ENCODE measurements at places on chromosomes 7 and 10.
A peak's percentile ranks its signal among the peaks of the same experiment; 100 is the strongest.

DNA sequence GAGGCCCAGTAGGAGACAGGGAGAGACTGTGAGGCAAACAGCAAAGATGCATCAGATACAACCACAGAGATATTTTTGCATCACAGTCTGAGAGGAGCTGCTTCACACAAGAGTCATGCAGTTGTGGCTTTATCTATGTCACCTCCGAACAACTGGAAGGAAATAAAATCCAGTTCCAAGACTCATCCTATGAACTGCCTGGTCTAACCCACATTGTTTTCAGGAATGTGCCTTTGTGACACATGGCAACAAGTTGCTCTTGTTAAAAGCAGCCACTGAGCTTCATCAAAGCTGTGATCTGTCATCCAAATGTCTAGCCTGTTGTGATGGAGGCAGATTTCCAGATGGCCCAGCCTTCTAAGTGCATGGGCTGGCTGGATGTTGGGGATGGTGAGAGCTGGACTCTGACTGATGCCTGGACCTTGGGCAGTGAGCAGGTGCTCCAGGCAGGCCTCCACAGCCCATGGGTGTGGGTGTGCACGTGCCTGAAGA, 255.0 kb downstream of the BMPER start:
- no peak for DNase-seq

DNA sequence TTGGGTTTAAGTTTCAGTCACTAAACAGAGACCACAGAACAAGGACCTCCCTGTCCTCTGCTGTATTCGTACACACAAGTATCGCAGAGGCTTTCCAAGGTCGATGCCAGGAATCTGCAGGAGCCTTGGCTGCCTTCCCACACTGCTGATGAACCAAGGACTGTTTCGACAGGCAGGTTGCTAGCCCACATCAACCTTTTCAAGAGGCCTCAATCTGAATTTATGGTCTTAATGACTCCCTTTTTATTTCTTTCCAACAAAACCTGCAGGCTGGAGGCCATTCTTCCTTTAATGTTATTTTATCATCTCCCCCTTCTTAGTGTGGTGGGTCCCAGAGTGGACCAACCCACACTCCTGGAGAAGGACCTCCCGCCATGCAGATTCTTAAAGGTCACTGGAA, 45.6 kb downstream of the JCAD start:
- DNase-seq = no peak

DNA sequence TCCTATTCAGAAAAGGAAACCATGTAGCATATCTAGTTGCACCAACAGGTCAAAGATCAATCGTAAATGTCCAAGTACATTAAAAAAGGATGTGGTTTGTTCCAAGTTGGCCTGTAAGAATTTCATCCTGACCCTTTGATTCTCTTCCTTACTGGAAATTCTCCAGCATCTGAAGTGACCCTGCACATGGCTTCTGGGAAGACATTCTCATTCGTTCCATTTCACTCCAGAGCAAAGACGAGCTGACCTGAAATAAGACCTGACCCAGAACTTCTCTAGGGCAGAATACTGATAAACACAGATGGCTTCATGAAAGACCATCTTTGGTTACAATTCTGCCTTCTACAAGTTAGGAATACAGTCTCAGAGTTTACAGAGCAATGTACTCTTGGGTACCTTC, 39.8 kb downstream of the ASB4 start:
- DNase-seq = no peak

DNA sequence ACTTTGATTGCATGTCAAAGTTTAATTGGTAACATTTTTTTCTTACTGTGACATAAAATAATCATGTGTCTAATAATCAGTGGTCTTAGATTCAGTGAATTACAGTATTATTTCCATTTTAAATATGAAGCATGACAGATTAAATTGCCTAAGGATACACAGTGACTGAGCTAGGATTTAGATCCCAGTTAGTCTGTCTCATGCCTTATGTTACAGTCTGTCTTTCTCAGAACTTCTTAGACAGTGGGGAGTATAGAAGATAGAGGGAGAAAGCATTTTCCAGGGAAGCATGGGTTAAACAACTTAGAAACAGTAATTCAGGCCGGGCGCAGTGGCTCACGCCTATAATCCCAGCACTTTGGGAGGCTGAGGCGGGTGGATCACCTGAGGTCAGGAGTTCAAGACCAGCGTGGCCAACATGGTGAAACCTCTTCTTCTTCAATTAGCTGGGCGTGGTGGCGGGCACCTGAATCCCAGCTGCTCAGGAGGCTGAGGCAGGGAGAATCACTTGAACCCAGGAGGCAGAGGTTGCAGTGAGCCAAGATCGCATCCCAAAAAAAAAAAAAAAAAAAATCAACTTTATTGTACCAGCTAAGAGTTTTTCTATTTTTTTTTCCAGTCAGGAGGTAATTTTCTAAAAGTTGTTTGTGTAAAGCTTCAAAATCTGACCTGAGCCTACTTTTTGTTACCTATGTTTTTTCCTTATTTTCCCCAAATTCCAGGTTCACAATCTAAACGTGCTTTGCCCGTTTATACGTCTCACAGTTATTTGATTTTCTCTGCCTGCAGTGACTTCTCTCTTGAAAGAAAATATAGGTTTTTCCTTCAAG, 3.3 kb downstream of the CASD1 start:
- DNase-seq = no peak

DNA sequence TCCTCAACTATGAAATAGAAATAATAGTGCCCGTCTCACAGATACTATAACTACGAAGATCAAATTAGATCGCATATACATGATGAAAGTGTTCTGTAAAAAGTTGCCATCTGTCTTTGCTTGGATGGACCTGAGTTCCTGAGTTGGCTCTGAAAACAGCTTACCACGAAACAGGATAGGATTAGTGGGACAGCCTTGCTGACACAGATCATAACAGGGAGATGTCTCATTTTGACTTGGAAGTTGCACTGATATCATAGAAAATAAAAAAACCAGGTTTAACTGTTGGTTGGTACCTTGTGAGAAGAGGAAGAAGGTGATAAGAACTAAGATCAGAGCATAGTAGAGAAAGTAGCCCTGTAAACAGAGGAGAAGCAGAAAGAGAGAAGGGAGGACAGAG, 79.3 kb upstream of the AGBL3 start:
- DNase-seq = no peak

GRCh38 chr10:69616358-69616757, 13.7 kb upstream of the FAM241B start:
- DNase-seq = no peak

DNA sequence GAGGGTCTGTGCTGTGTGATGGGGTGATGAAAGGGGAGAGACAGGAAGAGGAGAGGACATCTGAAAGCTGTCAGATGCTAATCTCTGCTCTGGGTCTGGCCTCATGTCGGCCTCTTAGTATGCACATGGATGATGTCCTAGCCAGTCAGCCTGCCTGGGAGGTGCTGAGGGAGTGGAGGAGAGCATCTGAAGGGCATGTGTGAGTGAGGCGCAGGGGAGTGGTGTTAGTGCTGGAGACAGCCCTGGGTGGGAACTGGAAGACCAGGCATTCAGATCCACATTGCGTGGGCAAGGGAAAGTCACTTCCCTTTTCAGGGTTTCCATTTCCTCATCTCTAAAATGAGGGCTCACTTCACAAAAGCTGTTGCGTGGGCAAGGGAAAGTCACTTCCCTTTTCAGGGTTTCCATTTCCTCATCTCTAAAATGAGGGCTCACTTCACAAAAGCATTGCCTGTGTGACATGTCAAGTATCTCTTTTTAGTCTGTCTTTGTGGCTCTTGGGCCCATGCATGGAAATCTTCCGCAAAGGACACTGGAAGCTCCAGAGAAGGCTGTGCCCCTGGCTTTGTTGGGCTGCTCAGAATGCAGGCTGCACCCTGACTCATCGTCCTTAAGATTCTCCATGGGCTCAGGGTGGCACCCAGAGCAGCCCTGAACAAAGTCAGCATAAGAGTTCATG, 10.0 kb downstream of the SFTPD start:
- no peak for DNase-seq

DNA sequence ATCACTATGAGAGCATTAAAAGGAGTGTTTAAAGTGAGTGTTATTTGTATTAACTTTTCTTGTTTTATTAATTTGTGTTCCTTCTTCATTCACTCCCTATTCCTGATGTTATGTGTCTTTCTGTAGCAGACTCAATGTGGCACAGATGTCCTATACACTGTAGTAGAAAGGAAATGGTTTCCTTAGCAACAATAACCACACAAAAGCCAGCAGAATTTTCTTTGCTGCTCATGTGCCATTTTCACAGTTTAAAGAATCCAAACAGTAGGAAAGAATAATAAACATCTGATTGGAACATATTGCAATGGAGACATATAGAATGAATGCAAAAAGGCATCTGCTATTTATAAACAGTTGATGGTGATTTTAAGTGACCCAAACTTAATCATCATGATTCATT, 763.6 kb downstream of the PHTF2 start:
- no peak for DNase-seq

DNA sequence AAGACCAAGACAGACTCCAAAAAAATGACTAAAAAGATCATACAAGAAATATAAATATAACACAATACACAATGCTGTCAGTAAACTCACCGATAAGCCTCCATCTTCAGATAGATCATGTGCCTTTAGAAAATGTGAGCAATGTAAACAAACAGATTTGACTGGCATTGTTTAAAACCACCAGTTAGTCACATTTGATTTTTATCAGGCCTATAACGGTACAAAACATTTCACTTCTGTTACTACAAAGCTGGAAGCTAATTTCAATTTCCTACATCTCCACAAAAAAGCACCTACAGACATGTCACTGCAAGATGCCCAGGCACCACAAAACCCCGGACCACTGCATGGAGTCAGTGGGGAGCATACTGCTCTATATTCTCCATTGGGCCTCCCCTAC, 18.9 kb downstream of the SGMS1 start:
- DNase-seq = no peak

DNA sequence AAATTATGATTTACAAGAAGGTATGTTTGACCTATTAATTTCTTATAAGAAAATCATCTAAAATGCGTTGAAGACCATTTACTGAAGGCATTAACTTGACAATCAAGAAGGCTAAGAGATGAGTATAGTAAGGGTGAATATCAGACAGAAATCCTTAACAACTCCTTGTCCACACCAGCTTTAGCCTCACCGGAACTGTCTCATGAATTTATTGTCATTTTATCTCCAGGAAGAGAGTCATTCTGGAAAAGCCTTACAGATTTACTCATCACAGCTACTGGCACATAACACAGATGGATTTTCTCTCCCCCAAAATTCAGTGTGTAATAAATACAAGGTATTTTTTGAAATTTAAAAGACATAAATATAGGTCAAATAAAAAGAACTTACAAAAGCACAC, 129.4 kb upstream of the LSM8 start:
- no peak for DNase-seq

- no peak for DNase-seq
These were observed 417.0 kb downstream of the CALN1 start for GRCh38 chr7:71995111-71995510.

- DNase-seq = peak; percentile 72
These were observed 144.7 kb downstream of the PFKFB3 start for GRCh38 chr10:6347391-6347951.

DNA sequence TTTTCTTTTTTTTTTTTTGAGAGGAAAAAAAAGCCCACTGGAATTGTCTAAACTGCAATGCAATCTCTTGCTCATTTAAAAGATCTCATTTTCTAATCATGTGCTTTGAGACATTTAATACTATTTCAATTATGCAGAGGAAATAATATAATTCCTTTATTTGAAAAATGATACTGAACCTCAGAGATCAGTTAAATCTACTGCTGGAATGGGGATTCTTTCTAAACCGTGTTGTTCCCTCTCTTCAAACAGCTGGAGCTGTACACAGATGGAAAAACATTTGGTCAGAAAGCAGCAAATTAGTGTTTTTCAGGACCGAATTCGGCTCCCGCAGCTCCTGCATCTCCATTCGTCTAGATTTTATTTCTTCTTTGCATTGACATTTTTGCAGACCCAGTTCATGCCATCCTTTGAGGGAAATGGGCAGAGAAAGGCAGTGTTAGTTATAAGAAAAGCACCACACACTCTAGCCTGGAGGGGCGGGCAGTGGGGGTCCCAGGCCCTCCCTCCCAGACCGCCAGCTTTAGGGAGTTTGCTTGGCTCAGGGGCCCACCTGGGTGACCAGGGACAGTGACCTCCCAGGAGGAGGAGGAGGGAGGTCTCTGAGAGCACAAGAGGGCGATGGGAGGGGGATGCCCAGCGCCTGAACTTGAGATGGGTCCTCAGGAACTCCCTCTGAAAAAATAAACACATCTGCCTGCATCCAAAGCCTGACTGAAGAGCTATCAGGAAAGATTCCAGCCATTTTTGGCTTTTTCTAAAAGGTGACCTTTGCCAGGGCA, 32.4 kb downstream of the TRIM8 start:
- DNase-seq = no peak

DNA sequence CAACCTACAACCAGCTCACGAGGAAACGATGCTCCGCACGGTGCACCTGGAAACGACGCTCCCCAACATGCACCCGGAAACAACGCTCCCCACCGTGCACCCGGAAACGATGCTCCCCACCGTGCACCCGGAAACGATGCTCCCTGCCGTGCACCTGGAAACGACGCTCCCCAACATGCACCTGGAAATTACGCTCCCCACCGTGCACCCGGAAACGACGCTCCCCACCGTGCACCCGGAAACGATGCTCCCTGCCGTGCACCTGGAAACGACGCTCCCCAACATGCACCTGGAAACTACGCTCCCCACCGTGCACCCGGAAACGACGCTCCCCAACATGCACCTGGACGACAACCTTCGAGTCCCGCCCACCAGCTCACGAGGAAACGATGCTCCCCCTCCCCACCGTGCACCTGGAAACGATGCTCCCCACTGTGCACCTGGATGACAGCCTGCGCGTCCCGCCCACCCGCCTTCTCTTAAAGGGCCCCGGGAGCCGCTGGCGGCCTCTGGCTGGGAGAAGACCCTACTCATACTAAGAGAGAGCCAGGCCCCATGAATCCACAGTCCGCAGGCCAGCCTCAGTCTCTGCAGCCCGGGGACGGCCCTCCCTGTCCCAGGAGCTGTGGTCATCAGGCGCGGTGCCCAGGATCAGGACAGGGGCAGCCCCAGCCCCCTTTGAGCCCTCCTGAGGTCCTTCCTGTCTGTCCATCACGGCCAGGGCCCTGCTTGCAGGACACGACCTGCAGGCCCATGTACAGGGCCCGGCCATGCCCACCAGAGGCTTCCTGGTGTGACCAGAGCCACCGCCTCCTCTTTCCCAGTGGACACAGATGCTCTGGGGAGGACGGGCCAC, 98.3 kb downstream of the PDGFA start:
- DNase-seq = peak; percentile 13

GRCh38 chr7:125347269-125347668, 417.6 kb upstream of the POT1 start:
- no peak for DNase-seq

GRCh38 chr7:157043745-157044144, 33.3 kb upstream of the MNX1 start:
- no peak for DNase-seq

- no peak for DNase-seq
These were observed 669.4 kb downstream of the INHBA start for GRCh38 chr7:41033500-41033899.

- no peak for DNase-seq
These were observed 23.6 kb downstream of the GNA12 start for GRCh38 chr7:2820508-2820934.

DNA sequence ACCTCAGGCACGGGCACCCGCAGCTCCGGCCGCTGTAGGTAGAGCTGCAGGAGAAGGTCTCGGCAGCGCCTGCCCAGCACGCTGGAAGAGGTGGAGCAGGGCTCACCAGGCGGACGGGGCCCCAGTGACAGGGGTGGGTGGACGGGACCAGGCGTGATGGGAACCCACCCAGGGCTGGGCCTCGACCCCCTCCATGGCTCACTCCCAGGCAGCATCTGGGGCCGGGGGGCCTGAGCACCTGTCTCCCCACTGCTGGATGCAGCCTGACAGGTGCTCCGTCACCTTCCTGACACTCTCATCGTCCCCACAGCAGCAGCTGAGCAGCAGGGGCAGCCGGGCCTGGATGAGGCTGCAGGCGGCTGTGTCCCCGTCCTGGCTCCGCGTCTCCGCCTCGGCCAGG, 16.7 kb upstream of the MICALL2 start:
- DNase-seq = no peak
